ENCODE measurements at places on chromosomes 5 and 9.

DNA sequence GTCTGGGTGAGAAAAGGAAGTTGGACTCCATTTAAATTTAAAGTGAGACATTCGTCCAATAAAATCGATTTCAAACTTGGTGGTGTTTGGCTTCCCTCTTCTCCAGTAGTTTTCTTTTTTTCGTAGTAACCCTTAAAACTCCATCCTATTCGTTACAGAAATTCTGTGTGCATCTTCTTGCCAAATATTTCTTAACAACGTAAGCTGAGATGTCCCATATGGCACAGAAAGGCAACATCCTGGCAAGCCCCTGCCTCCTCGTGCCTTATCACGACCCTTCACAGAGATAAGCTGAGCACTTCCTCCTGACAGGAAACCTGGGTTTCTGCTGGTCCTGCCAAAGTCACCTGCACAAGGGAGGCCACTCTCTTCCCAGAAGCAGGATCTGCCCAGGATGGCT lies 11.8 kb upstream of the ADAMTS2 start:
- DNase-seq: no peak

DNA sequence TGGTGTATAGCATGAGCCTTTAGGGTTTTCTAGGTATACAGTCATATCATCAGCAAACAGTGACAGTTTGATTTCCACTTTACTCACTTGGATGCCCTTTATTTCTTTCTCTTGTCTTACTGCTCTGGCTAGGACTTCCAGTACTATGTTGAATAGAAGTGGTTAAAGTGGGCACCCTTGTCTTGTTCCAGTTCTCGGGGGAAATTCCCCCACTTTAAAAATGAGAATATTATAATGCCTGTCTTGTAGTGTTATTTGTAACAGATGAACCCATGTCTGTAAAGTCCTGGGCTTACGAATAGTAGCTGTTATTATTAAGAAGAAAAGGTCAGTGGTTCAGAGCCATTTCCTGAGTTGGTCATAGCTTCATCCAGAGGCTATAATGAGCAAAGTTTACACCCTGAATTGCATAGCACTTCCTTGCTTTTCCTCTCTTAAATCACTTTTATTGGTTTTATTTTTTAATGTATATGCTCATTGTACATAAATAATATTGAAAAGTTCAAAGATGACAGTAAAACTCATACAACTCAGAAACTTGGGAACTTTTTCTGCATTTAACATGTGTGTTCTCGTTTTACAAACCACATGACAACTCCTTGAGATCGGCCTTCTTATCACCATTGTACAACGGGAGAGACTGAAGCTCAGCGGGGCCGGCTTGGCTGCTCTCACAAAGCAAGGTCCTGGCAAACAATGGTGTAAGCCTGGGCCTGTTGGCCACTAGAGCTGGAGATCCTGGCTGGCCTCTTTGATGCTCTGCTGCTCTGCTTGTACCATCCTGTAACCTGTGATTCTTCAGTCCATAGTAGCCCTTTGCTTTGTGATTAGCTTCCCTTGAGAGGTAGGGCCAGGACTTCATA lies 85.2 kb downstream of the CYFIP2 start:
- DNase-seq: no peak

DNA sequence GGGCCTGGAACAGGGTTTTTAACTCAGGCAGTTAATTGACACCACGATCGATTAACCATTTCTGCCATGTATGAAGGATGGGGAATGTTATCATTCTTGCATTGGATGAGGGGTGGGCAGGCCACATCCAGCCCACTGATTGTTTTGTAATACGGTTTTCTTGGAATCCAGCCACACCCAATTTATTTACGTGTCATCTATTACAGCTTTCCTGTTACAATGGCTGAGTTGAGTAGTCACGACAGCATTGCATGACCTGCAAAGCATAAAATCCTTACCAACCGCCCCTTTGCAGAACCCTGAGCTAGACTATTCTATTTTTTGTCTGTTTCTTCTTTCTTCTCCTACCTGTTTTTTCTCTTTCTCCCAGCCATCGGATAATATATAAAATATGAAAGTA lies 122.0 kb upstream of the STC2 start:
- DNase-seq: no peak

DNA sequence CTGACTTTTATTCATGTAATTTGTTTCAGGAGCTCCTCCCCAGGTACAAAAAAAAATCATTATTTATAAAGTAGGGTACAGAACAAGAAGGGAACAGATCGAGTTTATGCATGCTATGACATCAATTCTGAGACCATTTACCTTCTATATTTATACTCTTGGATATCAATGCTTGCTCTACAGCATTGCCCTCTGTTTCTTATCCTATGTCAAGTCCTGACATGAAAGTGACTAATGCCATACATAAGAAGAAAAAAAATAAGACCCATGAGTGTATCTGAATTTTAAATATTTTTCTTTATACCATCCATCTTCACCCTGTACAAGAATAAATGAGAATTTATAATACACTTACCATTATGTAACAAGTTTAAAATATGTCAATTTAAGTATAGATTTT lies 2016.3 kb upstream of the CDH9 start:
- no peak for DNase-seq

DNA sequence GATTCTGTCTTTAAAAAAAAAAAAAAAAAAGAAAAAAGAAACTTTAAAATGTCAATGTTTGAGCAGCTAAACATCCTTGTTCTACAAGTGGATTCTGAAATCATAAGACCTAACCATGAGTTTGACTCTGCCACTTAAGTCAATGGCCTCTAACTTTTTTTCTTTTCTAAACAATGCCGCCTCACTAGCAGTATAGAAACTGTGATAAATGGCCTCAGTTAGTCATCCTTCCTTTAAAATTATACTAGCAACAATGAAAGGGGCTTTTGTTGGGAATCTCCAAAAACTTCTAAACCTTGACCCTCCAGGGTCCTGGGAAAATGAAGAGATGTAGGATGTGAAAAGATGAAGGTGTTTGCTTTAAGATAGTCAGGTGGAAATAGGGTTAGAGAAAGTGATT lies 71.1 kb downstream of the FBXL7 start:
- no peak for DNase-seq

- DNase-seq: no peak
Measured at GRCh38 chr9:269081-269711, 54.5 kb downstream of the DOCK8 start.

DNA sequence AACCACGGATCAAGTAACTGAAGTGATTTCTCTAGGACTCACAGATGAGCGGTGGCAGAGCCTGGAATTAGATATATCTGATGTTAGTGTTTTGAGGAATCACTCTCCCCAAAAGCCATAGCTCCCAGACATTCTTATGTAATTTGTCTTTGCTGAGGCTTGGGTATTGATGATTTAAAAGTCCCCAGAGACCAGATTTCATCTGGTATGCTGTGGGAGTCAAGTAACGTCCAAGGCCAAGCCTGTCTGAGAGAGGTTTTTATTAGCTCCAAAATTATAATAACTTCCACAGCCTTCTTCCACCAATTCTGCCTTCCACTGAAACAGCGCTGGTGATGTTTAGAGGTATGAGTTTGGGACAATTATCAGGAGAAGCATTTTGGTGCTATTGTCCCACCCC lies 21.3 kb upstream of the KCNIP1 start:
- no peak for DNase-seq

- no peak for DNase-seq
Measured at GRCh38 chr9:4661165-4661564, 929 bp upstream of the PLPP6 start.

GRCh38 chr5:170606941-170607340 lies 103.1 kb downstream of the KCNIP1 start:
- DNase-seq: no peak

- DNase-seq: no peak
Measured at GRCh38 chr5:35854248-35854647, 2.4 kb upstream of the IL7R start.

- no peak for DNase-seq
Measured at GRCh38 chr9:15268782-15269181, 38.2 kb downstream of the TTC39B start.

DNA sequence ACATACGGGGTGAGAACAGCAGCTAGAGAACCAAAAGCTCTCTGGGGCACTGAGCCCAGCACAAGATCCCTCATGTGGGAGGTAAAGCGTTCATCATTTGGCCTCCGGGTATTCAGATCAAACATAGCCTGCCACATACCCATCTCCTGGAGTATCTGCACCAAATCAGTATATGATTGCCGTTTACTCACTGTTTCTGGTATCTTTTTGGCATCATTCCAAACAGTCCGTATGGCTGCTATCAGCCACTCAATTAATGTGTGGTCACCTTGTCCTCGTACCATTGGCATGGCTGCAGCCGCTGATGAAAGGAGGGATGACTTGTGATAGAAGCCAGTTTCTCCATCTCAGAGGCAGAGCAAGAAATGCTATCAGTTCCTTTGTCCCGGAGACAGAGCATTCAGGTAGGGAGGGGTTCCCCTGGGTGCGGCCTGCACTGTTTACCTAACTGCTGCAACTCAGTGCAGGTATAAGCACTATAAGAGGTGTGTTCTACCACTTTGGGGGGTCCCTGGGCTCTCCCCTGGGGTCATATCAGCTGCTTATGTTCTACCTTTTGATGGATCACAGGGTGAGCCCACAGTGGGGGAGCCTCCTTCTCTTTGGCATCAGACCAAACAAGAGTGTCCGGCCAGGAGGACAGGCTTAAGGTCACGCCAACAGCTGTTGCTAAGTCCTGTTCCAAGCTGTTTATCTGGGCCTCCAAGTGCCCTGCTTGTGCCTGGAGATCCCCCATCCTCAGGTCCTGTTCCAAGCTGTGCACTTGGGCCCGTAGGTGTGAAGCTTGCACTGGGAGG lies 9.4 kb downstream of the DMAC1 start:
- DNase-seq: no peak

- DNase-seq: no peak
Measured at GRCh38 chr5:145941448-145942130, 5.2 kb downstream of the SH3RF2 start.

GRCh38 chr5:148739023-148739422 lies 84.7 kb upstream of the HTR4 start:
- no peak for DNase-seq

- no peak for DNase-seq
Measured at GRCh38 chr9:109052416-109052815, 39.1 kb upstream of the CTNNAL1 start.

- DNase-seq: no peak
Measured at GRCh38 chr9:5499889-5500398, 10.4 kb upstream of the PDCD1LG2 start.

DNA sequence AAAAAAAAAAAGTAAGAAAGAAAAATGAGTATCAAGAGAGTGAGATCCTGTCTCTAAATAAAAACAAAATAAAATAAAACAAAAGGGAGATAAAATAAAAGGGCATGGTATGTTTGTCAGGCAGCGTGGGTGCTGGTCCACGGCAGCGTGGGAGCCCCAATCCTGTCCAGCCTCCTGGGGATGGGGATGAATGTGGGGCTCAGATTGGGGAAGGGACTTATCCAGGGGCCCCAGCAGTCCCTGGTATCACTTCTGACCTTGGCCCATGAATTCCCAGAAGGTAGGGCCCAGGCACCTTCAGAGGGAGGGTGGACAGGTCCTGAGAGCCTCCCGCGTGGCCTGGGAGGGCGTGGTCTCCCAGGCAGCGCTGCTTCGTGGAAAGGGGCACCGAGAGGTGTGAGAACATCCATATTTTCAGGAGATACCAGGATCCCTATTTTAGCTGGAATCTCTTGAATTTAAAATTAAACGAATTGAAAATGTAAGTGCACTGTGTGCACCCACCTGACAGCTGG lies 71.2 kb downstream of the ZNF354C start:
- DNase-seq: no peak

DNA sequence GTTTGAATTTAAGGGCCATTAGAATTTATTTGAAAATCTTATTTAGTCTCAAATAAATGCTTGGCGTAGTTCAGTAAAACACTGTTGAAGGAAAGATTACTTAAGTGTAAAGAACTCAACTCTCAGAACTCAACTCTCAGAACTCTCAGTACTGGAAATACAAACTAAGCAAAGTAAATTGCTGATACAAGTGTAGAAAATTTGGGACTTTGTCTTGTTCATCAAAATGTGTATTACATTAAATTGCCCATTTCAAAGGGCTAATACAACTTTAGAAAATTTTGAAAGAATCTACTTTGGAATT lies 99.4 kb downstream of the CSNK1G3 start:
- no peak for DNase-seq

DNA sequence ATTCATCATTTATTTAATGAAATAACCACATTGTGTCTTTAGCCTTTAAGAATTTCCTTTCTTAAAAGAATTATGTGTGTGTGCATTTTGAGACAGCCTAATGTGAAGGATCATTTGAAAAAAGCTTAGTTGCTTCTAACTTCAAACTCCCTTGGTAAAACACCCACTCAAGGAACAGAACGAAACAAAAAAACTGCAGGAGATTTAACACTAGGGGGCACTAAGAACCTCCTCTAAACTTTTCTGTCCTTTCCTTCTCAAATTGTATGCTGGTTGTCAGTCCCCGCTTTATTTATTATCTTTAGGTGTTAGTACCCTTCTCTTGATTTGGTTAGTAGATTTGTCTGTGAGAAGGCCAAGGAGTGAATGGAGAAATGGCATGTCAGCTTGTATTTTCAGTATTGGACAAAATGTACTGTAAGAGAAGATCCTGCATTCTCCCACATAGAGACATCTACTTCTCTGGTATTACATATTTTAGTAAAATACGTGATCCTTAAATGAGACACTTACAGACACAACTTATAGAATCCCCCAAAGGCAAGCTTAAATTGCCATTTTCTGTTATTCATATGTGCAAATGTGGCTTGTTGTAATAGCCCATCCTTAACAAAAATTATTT lies 229.7 kb downstream of the MRPS30 start:
- DNase-seq: no peak

- no peak for DNase-seq
Measured at GRCh38 chr5:74336297-74336696, 304.2 kb downstream of the ENC1 start.

GRCh38 chr9:34400686-34401602 lies 24.2 kb upstream of the MYORG start:
- DNase-seq: no peak

GRCh38 chr9:122349201-122349600 lies 21.6 kb upstream of the PTGS1 start:
- no peak for DNase-seq

- DNase-seq: no peak
Measured at GRCh38 chr5:115806986-115807653, 9.3 kb downstream of the CDO1 start.

- DNase-seq: no peak
Measured at GRCh38 chr9:96021551-96022444, 146.3 kb downstream of the ERCC6L2 start.

GRCh38 chr5:90944116-90944515 lies 385.5 kb downstream of the ADGRV1 start:
- no peak for DNase-seq

DNA sequence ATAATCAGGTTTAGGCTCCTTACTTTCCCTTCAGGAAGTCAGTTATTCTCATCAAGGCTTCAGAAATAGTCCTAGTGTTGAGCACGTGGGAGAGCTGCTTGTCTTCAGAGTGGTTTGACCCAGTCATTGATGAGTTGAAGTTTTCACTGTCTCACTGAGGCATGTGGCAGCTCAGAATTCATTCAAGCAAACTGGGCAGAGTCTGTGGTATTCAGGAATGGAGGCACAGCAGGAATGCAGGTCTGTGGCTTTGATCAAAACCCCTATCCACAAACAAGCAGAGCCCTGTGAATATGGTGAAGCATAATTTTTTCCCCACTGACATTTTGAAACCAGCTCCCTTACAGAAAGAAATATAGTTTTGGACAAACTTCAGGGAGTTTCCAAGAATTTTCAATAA lies 207.3 kb downstream of the CD180 start:
- no peak for DNase-seq

Measured in thoracic aorta (tissue), 2 donors.